ENCODE measurements at places on chromosomes 6 and 20.

- DNase-seq, result no peak
Measured at GRCh38 chr6:44176130-44176761, 17.6 kb downstream of the CAPN11 start.

DNA sequence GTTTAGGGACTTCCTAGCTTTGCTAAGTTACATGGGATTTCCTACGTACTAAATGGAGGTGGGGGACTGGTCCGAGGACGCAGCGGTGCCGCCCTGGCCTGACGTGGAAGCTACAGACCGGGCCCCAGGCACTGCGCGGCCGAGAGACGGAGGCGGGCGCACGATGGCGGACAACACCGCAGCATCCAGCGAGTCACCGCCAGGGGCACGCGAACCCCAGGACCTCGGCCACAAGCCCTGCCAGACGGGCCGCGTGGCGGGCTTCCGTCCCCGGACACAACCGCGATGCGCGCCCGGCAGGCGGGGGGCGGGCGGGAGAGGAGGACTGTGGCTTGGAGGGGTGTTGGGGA, 1516.9 kb upstream of the DEFB115 start:
- DNase-seq, result no peak

- DNase-seq, result no peak
Measured at GRCh38 chr6:37106554-37106953, 63.4 kb upstream of the PIM1 start.

DNA sequence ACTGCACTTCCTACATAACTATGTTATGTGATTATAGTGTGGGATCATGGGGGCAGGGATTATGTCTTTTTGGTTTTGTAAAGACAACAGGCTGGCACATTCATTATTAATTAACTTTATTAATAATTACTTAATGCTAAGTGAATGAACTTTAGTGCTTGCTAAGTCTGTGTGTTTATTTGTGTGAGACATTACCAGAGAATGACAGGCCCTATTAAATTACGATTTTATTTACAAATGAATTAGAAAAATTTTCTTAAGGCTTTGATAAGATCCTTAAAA, 100.9 kb downstream of the CD83 start:
- no peak for DNase-seq

GRCh38 chr6:161272635-161273273, 1.1 kb downstream of the AGPAT4 start:
- DNase-seq, result no peak

DNA sequence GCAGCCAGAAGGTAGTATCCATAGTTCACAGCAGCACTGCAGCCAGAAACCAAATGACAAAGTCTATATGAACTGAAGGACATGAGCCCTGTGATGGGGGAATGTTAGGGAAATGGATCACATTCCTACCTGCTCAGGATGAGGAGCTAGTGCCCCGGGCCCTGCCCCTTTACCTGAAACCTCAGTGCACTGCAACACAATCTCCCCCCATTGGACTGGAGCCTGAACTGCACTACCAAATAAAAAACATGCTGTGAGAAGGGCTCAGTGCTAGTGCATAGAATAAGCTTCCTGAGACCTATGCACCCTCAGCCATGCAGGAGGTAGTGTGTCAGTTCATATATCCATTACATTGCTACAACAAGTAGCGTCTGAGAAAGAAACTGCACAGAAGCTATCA, 477.8 kb downstream of the HACE1 start:
- no peak for DNase-seq

- no peak for DNase-seq
Measured at GRCh38 chr6:155693573-155694418, 238.2 kb upstream of the NOX3 start.

DNA sequence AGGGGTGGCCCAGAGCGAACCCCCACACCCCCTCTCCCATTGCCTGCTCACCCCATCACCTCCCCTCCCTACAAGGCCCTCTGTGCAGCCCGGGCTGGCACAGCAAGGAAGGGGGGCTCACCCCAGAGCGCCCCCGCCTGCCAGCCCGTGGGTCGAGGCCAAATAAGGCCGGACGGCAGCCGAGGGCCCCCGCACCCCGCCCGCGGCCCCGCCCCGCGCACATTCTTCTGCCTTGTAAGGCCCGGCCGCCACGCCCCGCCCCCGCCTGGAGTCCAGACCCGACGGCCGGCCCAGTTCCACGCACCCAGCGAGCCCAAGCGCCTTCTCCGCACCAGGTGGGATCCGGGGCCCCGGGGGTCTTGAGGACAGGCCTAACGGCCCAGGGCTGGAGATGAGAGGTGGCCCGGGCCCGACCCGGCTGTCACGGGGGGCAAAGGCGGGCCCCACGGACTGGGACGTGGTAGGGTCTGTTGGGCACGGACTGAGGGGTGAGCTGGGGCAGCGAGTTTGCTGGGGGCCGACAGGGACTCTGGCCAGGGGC, at the start of gene MYL9:
MYL9 (plus strand) TSS at position 293 of the 541 bp plus-strand sequence. CDS start 3,366 bp downstream, outside the sequence.
- no peak for DNase-seq

DNA sequence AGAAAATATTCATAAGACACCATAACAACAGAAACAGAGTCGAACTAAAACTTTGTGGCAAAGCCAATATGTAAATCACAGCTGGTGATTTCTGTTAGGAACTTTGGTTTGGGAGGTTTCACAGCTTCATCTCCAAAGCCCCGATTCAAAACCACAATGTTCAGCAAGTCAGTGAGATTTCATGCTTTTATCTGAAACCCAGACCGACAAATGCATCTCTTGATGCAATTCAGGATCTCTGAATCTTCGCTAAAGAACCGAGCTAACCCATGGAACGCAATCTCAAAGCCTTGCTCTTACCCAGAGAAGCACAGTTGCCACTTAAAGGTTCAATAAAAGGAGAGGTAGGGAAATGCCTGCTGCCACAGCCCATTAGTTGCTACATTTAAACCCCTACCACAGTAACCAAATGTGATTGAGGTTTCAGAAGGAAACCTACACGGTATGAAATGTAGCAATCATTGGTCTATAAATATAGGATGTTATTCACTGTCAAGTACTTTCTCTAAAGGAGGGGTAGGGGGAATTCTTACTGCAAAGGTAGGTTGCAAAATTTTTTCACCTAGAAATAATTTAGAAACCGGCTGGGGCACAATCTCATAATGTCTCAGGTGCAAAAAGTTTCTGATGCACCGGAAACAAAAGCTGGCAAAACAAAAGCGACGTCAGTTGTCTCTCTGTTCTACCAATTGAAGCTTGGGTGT, 381.0 kb upstream of the ARID1B start:
- no peak for DNase-seq

DNA sequence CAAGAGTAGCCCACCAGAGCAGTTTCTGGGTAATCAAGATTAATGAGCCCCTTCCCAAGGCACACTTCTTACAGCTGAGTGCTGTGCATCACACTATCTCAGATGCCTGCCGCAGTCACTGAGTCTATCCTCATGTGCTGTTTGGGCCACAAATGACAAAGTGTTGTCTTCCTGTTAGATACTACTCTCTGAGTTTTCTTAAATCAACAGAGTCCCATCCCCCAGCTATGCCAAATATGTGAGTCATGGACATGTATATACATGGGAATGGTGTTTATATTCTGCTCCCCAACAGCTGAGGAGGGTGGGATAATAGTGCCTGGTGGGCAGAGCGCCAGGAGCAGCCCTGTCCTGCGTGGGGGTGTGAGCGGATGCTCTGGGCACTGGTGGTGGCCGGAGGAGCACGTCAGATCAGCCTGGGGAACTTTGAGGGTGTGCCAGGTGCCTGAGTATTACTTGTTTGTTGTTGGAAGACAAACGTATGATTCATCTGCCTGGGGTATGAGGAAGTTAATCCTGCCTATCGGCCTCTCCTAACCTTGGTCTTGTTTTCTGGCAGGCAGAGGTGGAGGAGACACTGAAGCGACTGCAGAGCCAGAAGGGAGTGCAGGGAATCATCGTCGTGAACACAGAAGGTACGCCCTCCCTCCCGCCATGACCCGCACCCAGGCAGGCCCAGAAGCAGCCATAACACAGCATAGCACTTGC, 9.6 kb downstream of the DYNLRB1 start:
- no peak for DNase-seq

DNA sequence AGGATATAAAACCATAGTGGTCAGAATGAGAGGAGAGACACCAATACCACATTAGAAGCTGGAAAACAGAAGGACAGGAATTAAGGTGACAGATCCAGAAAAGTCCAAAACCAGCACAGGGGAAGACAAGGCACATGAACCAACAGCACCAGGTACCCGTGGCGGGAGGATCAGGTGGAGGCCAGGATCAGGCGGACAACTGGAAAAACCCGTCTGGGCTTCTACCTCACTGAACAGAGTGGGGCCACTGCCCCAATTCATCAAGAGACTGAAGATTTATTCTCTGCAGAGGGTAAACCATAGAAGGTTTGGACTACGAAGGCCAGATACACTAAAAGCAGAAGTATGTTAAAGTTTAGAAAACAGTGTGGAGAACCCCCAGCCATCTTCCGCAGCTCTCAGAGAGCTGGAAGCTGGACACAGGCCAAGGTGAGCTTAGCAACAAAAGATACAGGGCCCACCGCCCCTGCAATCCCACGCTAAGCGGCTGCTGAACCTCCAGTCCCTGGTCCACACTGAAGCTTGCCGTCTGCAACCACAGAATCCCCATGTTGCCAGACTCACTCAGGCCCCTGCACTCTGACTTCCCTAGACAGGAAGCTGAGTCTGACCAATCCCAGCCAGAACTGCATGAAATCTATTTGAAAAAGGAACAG, 29.9 kb downstream of the ABHD12 start:
- DNase-seq, result no peak

GRCh38 chr6:129592516-129593232, 117.3 kb downstream of the ARHGAP18 start:
- DNase-seq, result no peak

GRCh38 chr6:37029249-37029971, 24.0 kb downstream of the FGD2 start:
- peak; percentile 34 for DNase-seq

DNA sequence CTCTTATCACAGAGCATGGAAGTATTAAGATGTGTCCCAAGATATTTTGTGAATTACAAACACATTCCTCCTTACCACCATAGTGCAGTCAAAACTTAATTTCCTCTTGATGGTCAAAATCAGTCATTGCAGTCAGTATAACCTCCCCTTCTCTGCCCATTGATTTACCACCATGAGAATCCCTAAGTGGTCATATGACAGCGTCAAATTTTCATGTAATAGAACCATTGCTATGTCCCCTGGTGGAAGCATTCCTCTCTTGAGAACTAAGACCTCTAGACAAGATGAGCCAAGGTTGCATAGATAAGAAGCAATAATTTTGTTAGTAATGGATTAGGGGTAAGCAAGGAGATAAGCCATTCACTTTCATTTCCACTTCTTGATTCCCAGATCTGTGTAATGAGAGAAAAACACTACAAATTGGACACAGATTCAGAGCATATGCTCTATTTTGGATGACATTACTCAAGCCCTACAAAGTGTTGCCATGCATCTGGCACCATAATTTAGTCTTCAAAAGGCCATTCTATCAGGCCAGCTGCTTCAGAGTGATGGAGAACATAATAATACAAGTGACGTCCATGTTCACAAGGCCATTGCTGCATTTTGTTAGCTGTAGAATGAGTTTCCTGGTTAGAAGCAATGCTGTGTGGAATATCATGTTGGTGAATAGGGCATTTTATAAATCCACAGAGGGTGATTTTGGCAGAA, 49.6 kb upstream of the PDE7B start:
- DNase-seq, result no peak

- DNase-seq, result no peak
Measured at GRCh38 chr20:8787090-8787489, 281.8 kb upstream of the PLCB4 start.
